ENCODE measurements at places on chromosomes 1 and 21.

DNA sequence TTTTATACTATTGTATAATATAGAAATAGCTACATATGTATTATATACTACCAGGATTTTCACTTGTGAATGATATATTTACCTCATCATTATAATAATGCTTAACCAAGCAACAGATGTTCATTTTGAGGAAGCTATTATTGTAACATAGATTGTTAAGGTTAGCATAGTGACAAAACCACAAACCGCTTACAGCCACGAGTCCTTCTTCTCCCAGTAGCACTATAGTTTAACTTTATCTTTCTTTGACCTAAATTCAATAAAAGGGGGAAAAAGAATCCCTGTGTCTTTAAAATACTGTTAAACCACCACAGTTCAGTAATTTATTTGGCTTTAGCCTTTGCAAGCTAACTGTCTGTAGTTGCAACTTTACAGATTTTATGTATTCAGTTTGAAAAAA, 1039.4 kb upstream of the B3GALT2 start:
- no peak for DNase-seq

DNA sequence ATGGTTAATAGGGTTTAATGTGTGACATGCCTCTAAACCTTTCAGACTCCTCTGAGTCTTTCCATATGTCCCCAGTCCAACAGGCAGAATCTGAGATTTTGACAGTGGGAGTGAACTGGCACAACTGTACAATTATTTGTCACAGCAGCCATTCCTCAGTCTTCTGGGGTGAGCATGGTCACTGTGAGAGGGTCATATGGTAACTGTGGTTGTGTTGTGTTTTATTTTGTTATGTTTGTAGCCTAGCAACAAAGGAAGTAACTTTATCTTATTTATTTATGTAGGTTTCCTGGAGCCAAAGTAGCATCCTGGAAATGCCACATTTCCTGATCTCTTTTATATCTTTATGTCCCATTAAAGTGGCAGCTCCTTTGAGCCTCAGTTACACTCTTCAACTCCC, 1067.9 kb downstream of the TTLL7 start:
- no peak for DNase-seq

- no peak for DNase-seq
Observed at GRCh38 chr21:22609802-22610201, 1611.6 kb downstream of the NCAM2 start.

DNA sequence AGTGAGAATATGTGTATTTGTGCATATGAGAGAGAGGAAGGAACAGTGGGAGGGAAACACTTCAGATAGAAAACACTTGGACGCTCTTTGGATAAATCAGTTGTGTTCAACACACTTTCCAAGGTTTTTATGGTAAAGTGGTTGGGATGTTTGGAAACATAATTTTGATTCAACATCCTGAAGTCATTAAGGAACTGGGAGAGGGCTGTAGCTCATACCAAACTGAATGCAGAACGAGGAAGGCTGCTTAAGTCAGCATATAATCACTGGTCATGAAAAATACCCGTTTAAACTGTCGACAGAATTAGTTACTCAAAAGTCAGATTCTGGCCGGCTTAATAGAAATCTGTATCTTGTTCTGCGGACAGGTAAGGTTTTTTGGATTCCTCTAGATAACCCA, 14.9 kb downstream of the LIX1L start:
- DNase-seq: no peak

DNA sequence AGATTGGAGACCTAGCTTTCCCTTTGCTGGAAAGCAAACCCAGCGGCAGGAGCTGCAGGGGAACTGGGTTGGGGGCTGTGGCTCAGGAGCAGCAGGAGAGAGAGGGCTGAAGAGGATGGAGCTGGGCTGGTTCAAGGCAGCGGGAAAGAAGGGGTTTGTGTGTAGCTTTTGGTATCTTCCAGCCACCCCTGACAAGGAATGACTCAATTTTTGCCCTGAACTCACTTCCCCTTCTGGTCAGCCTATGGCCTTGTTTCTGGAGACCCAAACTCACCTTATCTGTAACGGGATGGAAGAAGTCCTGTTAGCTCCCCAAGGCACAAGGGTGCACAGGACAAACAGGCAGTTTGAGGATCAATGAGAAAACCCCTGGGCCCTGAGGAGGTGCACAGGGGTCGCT, 13.1 kb downstream of the C1orf115 start:
- no peak for DNase-seq

GRCh38 chr1:167898578-167899222, 15.2 kb downstream of the ADCY10 start:
- no peak for DNase-seq

DNA sequence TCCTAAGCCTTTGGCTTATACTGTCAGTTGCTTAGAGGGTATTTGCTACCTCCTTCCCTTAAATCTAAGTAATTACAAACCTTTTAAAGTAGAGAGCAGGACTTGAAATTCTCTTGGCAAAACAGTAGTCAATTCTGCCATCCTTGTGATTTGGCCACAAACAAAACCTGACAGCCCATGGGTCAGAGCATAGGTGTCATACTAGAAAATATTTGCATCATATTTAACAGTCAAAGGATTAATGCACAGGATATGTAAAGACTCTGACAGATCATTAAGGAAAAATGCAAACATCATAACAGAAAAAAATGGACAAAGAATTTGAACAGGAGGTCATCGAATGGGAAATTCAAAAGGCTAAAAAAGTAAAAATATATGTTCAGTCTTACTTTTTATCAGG, 50.5 kb downstream of the ZFYVE9 start:
- DNase-seq: no peak

DNA sequence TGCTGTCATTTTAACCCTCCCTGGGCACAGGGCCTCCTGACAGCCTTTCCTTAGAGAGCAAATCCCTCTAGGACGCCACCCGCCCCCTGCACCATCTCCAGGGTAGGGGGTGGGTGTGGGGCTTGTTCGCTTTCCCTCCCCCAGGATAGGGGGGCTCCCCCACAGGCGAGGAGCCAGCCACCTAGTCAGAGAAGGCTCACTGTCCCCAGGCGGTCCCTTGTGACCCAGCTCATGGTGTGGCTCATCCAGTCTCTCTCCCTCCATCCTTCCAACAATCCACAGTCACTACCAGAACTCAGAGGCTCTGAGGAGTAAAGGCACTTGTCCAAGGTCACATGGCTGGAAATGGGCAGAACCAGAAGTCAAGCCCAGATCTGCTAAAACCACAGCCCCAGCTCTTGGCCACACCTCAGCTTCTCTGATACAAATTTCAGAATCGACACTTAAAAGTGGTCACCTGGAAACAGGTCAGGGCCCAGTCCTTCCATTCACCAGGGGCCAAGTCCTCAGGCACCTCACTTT, 89.8 kb downstream of the MRPL37 start:
- DNase-seq: no peak

DNA sequence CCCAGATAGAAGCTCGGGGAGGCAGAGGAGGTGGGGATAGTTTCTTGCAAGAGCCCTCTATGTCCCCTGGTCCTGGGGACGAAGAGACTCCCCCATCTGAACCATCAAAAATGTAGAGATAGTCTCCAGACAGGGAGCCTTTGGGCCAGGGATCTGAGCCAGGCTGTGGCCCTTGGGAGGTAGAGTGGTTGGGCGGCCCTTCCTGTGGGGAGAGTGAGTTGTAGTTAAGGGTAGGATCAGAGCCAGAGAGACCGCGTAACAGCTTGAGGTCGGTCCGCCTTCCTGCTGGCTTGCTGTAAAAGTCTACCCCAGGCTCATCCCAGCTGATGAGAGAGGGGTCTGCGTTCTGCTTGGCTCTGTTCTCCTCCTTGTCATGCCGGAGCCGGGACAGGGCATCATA, 25.3 kb downstream of the PIK3C2B start:
- no peak for DNase-seq

GRCh38 chr1:212254853-212255363, 30.3 kb upstream of the PPP2R5A start:
- DNase-seq: no peak

- DNase-seq: no peak
Observed at GRCh38 chr1:106406114-106406513, 650.4 kb upstream of the PRMT6 start.

DNA sequence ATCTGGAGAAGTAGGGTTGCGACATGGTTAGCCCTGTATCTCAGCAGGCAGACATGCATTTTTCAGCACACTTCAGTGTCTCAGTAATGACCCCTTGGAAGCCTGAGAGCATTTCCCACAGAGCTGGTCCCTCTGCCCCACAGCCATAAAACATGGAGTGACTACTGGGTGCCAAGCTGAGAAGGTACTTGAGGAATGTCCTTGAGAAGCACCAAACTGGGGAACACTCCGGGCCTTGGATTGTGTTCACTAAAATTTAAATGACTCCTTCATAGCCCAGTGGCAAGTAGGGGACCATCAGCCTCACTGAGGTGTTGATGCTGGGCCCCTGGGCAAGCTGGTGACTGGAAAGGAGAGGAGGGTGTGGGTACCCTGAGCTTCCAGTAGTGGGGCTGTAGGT, 54.7 kb downstream of the KCNJ6 start:
- DNase-seq: no peak

DNA sequence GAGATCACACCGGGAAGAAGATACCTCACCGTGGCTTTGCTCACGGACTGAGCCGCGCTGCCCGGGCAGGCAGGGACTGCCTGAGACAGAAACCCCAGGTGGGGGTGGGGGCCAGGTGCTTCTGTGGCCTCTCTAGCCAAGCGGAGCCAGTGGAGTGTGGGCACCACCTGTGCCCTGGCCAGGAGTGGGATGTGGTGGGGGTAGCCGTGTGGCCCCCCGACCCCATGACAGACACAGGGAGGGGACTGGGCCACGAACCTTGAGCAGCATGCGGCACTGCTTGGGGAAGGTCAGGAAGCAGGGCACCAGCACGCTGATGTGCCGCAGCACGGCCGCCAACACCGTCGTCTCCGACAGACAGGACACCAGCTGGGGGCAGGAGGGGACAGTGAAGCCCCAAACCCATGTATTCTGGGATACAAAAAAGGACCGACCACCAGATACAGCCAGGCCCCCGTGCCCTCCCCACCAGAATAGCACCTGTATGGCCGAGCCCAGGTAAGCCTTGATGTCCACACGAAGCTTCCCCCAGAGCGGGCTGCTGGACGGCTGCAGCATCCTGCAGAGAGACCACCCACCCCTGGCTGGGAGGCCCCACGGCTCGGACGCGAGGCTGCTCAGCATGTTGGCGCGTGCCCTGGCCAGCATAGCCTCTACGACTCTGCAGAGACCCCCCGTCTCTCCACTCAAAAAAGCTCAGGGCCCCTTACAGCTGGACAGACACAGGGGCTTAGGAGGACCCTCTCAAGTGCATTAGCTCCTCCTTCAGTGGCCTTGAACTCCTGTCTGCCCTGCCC, 5.3 kb downstream of the NOC2L start:
- no peak for DNase-seq

- no peak for DNase-seq
Observed at GRCh38 chr1:234481771-234482170, 2.8 kb upstream of the TARBP1 start.

GRCh38 chr1:118878661-118879060, 109.5 kb downstream of the TBX15 start:
- no peak for DNase-seq

DNA sequence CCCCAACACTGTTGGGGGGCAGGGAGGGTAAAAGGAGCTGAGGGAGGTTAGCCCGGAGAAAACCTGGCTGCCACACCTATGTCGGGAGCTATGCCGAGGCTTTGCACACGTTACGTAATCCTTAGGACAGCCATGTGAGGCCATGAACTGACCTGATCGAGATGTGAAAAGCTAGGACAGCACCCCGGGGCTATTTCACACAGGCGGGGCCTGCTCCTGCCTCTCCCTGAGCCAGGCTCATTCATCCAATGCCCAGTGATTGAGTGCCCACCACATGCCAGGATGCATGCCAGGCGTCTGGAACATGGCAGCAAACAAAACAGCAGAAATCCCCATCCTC, 30.2 kb downstream of the LDLRAP1 start:
- no peak for DNase-seq

GRCh38 chr1:236064674-236065508, at the start of gene NID1:
NID1 (minus strand) TSS chr1:236065090; CDS start chr1:236065079, 11 bp downstream.
- DNase-seq: peak; percentile 34

DNA sequence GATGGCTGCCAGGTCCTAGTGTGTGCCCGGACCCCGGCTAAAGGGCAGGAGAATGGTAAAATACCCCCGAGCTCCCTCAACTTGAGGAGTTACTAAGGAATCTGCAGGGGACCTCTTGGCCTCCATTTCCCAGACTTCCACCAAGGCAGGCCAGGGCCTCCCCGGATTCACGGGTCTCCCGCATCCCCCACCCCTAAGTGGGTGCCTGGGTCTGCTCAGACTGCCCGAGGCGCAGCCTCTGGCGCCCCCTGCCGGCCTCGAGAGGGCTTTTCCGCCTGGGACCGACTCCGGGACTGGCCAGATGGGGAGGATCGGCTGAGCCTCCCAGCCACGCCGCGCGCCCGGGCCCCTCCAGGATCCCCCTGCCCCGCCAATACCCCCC, 1.7 kb downstream of the PLEKHG5 start:
- DNase-seq: peak; percentile 87

- no peak for DNase-seq
Observed at GRCh38 chr1:117824616-117825015, 104.8 kb downstream of the GDAP2 start.

- DNase-seq: peak; percentile 56
Observed at GRCh38 chr1:18557621-18558465, 72.8 kb upstream of the PAX7 start.

DNA sequence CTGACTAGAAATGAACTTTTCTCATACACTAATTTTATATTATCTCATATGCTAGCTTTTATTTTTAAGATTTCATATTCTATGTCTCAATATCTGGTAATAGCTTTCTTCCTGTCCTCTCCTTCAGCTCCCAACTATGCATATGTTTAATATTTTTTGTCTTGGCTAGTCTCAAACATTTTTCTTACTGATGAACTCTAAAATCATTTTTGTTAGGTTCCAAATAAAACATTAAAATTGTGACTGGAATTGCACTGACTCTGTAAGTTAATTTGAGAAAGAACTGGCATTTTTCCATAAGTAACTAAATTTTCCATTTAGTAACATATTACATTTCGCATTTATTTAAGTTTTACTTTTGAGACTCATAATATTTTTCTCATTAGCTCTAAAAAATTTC, 368.5 kb upstream of the DPYD start:
- no peak for DNase-seq

GRCh38 chr1:226890331-226891108, 20.1 kb downstream of the PSEN2 start:
- DNase-seq: no peak

- no peak for DNase-seq
Observed at GRCh38 chr1:162629651-162630050, 2.6 kb upstream of the DDR2 start.

GRCh38 chr1:233289676-233290075, 5.8 kb downstream of the PCNX2 start:
- no peak for DNase-seq

- DNase-seq: no peak
Observed at GRCh38 chr1:45730075-45730779, 20.2 kb downstream of the IPP start.

- DNase-seq: no peak
Observed at GRCh38 chr1:167912294-167912693, 1.6 kb downstream of the ADCY10 start.

GRCh38 chr1:84743896-84744295, 53.6 kb upstream of the SSX2IP start:
- no peak for DNase-seq

GRCh38 chr1:78005755-78006154, 1.0 kb downstream of the DNAJB4 start:
- no peak for DNase-seq

Data from stimulated activated CD8-positive, alpha-beta memory T cell treated with anti-CD3 and anti-CD28 coated beads, Interleukin-4, amount 100 ng/mL, for 48 hours (primary cell).